ENCODE measurements at places on chromosomes 16 and 17.

DNA sequence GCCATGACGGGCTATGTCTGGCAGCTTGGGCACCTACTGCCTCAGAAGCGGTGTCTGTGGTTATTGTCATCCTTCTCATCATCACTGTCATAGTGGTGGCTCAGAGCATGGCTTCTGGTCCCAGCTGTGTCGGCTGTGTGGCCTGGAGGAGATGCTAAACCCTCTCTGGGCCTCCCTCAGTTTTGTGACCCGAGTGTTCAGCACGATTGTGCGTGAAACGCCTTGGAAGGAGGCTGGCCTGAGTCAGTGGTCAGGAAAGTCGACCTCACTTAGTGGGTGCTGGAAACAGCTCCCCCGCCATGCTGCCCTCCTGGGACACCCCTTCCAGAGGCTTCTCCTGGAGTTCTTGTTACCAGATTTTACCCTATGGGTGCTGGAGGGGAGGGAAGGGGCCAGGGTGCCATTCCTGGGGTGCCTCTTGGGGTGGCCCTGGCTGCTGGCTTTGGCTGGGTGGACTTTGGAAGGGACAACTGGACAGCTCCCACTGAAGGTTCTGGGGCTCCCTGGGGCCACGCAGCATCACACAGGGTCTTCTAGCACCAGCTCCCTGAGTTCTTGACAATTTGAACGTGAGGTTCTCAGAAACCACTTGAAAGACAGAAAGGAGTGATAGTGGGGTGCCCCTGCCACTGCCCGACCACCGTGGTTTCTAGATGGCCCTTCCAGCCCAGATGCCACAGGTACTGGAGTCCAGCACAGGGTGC is 226.5 kb upstream of the GSE1 start:
- DNase-seq, result no peak

- DNase-seq, result no peak
Measured at GRCh38 chr16:4347010-4347409, 4.1 kb downstream of the PAM16 start.

- DNase-seq, result no peak
Measured at GRCh38 chr16:57104706-57105105, 12.3 kb downstream of the CPNE2 start.

DNA sequence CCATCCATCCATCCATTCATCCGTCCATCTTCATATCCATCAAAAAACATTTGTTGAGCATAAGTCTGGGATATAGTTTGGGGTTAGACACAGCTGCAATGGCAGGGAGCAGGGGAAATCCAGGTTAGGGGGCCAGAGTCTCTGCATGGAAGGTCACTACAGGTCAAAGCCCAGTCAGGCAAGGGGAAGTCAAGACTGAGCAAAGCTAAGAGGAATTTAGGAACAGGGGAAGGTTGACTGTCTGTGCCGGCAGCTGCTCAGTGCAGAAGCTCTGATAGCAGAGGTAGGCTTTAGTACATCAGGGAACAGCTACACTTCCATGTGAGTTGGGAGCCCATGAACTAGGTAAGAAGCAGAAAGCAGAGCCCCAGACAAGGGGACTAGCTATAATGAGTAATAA is 68.1 kb downstream of the IRF8 start:
- no peak for DNase-seq

DNA sequence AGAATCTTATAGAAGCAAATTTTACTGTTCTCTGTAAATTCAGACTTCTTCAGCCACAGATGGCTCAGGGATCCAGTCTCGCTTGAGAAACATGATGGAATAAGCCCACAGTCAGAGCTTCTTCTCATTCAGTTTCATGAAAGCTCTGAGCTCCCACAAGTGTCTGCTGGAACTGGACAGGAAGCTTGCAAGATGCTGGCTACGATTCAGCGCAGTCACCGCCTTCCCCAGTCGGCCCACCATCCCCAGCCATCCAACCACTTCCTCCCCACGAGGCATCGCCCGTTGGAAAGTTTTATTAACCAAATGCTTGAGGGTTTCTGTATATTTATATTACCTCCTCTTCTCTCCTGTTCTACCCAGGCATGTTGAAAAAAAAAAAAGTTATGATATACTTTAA is 171.7 kb downstream of the ZFHX3 start:
- DNase-seq, result no peak

DNA sequence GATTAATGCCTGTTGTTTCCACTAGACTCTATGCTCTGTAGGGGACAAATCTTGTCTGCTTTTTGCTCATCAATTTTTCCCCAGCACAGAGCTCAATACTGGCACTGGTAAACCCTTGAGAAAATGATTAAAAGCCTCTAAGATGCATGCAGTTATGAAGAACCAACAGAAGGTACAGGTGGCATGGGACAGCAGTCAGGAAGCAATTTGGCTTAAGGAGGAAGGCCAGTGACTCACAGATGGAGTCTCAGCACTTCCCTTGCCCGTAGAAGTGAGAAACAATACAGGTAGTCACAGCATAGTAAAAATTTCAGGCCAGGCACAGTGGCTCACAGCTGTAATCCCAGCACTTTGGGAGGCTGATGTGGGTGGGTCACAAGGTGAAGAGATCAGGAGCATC is 504.7 kb upstream of the RBFOX1 start:
- DNase-seq, result no peak

DNA sequence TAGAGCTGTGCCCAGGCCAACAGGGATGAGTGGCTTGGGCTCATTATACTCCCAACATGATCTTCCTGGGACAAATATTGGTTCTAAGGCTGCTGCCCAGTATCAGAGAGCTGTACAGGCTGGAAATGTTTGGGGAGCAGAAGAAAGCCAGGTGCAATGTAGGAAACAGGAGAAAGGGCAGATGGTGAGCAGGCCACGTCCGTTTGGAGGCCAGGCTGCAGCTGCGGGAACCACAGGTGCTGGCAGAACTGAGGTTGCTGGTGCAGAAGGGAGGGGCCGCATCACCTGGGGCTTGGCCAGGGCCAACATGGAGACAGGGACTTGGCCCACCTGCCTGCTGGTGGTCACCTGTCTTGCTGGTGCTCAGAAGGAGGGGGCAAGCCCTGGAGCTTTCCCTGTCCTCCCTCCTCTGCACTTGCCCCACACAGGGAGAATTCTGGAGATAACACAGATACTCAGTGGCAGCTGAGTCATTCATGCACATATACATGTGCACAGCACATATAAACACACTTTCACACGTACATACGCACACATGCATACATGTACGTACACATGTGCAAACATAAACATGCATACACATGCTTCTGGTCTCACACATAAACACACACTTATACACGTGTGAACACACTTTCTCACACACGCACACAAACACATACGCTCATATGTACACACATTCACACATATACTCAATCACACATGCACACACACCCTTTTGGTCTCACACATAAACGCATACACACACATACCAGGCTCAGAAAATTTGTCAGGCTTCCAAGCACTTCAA is 67.7 kb downstream of the WSCD1 start:
- no peak for DNase-seq

DNA sequence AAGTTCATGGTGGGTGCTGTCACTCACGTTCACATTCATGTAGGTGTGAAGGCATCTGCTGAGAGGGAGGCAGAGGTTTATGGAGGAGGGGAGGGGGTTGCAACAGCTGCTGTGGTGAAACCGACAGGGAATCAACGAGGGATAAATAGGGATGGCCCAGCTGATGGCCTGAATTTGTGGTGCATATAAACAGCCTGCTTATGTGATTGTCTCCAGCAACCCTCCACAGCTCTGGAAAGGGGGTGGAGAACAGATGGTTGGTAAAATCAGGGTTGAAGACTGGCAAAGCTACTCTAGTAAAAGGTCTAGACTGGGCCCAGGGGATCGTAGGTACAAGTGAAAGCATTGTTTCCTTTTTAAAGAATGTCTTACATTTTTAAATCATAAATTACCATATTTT is 53.7 kb downstream of the IQCK start:
- no peak for DNase-seq

Data from germinal center (tissue), 1 donor.